DMS79 treated with DMSO at 0.1 percent for 48 hours (cell line): ENCODE measurements at places on chromosomes 13 and 19.

DNA sequence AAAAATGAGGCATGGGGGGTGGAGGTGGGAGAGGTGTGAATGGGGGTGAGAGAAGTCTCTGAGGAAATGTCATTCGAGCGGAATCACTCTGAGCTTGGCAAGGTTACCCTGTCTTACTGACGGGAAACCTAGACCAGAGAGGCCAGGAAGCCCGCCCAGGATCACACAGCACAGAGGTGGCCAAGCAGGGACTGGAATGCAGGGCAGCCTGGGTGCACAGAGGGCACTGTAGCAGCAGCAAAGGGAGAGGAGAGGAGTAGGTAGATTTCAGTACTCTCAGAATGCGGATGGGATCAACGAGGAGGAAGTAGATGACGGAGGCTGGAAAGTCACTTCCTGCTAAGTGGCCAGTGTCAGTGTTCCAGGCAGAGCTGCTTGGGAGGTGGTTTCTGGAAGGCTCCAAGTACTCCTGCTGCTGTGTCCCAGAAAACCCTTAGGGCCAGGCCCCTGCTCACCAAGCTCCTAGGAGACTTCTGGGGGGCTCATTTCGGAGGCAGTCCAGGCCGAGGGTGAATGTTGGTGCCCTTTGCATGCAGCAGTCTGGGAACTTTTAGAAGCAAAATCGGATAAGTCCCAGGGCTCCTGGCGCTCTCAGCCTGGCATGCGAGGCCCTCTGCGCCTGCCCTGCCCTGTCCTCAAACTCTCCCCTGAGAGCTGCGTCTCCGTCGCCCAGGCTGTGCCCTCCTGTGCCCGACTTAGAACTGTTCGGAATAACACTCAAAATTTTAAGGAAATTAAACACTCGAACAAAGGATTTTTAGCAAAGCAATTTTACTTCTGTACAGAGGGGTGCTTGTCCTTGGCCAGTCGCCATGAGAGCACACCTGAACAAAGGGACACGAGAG, 33.5 kb downstream of the DNM2 start:
- DNase-seq: no peak

DNA sequence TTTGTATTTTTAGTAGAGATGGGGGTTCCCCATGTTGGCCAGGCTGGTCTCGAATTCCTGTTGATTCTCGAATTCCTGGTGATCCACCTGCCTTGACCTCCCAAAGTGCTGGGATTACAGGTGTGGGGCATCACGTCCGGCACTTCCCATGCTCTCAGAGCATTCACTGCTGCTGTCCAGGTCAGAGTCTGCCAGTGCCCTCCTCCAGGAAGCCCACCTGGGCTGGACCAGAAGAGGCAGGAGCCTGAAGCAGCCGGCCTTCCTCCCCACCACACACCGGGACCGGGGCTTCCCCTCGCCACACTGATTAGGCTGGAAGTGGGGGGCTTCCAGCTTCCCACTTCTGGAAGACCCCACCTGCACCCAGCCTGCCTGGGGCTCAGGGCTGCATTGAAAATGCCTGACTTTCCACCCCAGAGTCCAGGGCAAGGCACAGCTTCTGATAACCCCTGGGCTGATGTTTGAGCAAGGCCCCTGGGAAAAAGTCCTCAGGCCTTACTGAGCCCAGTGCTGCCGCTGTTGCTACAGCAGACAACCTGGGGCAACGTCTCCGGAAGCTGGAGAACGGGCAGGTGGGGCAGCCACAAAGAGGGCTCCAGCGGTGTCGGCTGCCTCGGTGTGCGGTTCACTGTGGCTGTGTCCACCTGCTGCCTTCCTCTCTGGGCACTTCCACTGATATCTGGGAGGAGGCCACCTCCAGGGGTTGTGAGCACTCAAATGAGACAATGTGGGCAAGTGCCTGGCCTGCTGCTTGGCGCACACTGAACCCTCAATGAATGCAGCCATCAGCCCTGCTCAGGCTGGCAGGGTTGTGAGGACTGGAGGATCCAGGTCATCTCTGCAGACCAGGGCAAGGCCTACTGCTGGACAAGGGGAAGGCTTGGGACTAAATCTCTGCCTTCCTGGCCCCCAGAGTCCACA, 22.6 kb downstream of the CEBPA start:
- DNase-seq: peak; percentile 49

DNA sequence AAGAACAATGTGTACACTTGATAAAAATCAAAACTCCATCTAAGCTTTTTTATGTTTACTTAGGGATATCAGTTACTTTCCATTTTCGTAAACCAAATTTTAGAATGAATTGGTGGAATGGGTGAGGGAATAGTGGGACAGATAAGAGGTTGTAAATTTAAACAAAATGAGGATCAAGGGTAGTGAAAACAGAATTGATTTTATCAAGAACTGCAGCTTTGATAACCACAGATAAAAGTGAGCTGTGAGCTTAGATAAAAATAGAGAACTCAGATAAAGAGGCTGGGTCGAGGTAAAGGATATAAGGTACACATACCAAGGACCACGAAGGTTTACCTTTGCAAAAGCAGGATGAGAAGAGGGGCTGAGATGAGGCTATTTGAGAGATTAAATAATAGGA, 813.2 kb upstream of the GPC6 start:
- DNase-seq: no peak

- no peak for DNase-seq
Measured at GRCh38 chr19:10007371-10008183, 2.7 kb downstream of the COL5A3 start.

DNA sequence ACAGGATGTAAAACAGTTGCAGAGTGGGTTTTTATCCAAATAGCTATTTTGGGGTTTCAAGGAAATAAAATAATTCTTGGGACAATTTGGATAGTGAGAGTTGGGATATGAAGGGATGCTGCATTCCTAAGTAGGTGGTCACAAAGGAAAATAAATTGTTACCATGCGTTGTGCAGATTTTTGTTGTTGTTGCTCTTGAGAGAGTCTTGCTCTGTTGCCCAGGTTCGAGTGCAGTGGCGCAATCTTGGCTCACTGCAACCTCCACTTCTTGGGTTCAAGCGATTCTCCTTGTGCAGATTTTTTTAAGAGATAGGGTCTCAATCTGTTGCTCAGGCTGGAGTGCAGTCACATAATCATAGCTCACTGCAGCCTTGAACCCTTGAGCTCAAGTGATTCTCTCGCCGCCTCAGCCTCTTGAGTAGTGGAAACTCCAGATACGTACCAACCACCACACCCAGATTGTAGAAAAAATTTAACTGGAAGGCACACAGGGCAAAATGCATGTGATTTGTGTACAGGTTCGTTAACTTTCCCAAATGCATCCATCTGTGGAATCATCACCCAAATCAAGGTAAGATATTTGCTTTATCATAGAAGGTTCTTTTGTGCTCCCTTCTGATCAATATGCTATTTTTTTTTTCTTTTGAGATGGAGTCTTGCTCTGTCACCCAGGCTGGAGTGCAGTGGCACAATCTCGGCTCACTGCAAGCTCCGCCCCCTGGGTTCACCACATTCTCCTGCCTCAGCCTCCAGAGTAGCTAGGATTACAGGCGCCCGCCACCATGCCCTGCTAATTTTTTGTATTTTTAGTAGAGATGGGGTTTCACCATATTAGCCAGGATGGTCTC, 16.0 kb downstream of the SLC1A5 start:
- peak; percentile 19 for DNase-seq

DNA sequence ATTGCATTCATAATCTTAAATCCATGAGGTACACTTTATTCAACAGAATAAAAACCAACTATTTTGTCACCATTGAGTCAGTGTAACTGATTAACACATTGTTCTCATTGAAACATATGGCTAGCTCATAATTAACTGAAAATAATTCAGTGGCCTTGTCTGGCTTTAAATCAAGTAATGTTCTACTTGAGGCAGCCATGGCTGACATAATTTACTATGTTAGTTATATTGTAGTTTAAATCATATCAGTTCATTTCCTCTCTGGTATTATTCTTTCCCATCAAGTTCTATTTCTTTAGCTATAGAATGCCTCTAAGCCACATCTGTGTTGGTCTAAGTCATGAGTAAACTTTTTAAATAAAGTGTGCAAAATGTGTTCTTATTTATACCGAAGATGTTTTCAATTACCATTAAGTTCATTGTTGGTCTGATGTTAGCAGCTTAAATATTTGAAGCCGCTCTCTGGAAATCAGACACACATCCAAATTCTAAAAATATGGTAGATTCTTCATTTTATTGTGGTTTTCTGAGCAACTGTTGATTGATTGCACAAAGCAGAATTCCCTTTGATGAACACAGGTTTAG, 393.7 kb downstream of the GPC6 start:
- no peak for DNase-seq

DNA sequence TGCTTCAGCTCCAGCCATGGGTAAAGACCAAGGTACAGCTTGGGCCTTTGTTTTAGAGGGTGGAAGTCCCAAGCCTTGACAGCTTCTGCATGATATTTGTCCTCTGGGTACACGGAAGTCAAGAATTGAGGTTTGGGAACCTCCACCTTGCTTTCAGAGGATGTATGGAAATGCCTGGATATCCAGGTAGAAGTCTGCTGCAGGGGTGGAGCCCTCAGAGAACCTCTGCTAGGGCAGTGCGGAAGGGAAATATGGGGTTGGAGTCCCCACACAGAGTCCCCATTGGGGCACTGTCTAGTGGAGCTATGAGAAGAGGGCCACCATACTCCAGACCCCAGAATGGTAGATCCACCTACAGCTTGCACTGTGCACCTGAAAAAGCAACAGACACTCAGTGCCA, 23.0 kb upstream of the MYO16 start:
- no peak for DNase-seq

- no peak for DNase-seq
Measured at GRCh38 chr13:112261924-112262323, 114.2 kb upstream of the SPACA7 start.

DNA sequence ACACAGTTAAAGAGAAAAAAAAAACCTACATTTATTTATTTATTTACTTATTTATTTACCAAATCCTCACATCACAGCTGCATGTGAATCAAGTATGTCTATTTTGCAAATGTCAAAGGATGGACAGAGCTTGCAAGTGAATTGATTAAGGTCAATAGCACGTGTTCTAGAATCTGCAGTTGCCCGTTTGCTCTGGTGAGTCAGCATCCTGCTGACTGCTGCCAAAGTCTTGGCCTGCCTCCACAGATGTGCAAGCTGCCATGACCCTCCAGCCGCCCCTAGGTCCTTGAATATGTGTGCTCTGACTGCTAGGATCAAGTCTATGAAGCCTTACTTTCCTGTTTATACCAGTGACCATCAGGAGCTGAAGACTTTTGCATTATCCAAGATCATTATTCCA, 320.6 kb downstream of the GPC5 start:
- no peak for DNase-seq

DNA sequence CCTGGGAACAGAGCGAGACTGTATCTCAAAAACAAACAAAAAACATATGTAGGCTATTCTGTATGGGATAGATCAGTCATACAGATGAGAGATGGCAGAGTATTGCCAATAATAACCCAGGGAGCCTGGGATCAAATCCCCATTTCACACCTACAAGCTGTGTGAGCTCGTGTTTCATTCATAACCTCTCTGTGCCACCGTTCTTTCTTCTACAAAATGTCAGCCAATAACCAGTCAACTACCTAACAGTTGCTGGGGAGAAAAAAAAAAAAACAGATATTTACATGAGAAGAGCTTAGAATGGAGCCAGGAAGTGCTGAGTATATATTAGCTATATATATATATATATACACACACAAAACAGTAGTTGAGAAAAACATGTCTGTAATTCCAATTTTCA, 6.5 kb upstream of the IFNL2 start:
- no peak for DNase-seq

- no peak for DNase-seq
Measured at GRCh38 chr13:113418722-113419049, 34.6 kb downstream of the ADPRHL1 start.

DNA sequence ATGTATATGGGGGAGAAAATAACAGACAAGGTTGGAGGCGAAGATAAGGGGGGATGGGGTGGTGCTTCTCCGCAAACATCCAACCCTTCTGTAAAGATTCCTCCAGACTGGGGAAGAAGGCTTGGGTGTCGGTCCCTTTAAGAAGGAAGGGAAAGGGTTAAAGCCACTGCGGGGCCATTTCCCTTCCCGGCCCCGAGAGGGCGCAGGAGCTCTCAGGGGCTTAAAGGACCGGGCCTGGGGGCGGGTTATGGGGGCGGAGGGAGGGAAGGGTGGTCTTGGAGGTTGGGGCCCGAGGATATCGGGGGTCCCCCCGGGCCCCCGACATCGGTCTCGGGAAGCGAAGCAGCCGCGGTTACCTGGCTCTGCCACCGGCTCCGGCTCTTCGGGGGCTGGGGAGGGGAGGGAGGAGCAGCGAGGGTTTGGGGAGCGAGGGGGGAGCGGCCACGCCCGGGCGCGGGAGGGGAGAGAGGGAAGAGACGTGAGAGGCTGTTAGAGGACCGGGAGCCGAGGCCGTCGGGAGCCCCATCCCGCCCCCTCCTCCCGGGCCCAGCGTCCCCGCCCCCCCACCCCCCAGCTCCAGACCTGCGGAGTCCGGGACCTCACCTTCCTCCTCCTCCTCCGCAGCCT, 2.8 kb downstream of the TNNT1 start:
- peak; percentile 45 for DNase-seq

- no peak for DNase-seq
Measured at GRCh38 chr13:19817510-19818158, 34.9 kb upstream of the PSPC1 start.

- DNase-seq: no peak
Measured at GRCh38 chr19:51627491-51628138, 2.6 kb downstream of the SIGLEC5 start.

DNA sequence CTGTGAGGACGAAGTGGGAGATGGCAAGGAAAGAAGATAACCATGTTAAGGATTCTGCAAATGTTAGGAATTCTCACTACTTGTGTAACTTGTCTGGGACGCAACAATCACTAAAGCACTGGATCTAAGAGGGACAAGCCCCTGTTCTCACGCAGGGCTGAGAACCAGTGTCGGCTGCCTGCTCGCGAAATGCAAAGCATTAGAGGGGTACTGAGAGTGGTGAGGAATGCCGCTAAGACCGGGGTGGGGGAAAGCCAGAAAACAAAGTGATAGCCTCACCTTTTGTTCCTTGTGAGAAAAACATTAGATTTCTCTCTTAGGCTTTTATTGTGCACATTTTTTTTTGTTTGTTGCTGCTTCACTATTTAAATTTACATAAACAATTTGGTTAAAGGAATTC, 241.9 kb downstream of the ABCC4 start:
- no peak for DNase-seq

DNA sequence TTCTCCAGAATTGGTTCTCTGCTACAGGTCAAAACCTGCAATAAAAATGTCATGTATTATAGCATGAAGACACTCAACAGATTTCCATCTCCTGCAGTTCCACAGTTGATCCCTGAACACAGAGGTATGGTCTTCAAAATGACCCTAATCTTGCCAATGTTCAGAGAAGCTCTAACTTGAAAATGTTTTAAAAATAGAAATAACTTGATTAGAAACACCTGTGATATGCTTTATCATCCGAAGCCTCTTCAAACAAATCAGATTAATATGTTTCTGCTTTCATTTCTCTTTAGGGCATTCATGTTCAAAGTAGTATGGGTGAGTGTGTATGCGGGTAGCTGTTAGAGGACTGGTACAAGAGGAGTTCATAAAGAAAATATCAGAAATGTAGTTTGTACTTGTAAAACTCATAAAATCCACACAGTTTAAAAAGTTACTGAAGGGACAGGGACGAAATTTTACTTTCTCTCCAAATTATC, 60.4 kb downstream of the KCNRG start:
- DNase-seq: peak; percentile 29

- DNase-seq: peak; percentile 95
Measured at GRCh38 chr19:18062028-18062427, 24.7 kb downstream of the IL12RB1 start.
